Right cardiac atrium (tissue), 5 donors: ENCODE measurements at places on chromosomes 5 and 9.

DNA sequence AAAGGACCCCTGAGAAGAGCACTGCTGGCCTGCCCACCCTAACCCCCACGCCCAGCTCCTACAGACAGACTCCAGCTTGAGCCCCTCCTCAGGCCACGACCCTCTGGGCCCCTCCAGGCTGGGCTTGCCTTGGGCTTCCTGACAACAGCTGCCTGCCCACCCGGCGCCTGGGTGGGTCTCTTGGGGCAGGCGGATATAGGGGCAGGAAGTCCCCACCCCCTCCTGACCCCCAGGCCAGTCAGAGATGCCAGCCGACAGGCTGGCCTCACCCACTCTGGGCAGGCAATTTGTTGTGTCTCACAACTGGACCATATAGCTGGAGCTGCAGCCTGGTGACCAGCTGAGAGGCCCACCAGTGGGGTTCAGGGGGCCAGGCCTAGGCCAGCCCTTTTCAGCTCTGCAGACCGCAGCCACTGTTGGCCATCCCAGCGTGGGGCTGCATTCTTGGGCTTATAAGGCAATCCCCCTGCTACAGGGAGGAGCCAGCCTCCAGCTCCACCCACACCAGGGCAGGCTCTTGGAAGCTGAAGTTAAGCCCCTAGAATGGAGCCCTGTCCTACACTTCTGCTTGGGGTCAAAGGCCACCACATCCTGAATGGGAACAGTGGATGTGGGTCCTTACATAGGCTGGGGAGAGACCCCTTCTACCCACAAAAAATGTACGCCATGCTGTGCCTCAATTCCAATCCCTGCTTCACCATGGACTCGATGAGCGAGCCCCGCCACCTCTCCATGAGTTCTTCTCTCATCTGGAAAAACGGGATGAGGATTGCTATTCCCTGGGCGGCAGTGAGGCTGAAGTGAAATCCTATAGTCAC, 2.0 kb downstream of the PDLIM7 start:
- DNase-seq, result peak; percentile 89

- no peak for DNase-seq
These were observed 45.0 kb downstream of the ELL2 start for GRCh38 chr5:95916687-95917085.

GRCh38 chr9:132354637-132355355, at the start of gene SETX:
SETX (minus strand) TSS chr9:132354986; CDS start chr9:132349428, 5,558 bp downstream.
- peak; percentile 98 for DNase-seq

GRCh38 chr5:154311362-154311761, 120.8 kb downstream of the GALNT10 start:
- no peak for DNase-seq

DNA sequence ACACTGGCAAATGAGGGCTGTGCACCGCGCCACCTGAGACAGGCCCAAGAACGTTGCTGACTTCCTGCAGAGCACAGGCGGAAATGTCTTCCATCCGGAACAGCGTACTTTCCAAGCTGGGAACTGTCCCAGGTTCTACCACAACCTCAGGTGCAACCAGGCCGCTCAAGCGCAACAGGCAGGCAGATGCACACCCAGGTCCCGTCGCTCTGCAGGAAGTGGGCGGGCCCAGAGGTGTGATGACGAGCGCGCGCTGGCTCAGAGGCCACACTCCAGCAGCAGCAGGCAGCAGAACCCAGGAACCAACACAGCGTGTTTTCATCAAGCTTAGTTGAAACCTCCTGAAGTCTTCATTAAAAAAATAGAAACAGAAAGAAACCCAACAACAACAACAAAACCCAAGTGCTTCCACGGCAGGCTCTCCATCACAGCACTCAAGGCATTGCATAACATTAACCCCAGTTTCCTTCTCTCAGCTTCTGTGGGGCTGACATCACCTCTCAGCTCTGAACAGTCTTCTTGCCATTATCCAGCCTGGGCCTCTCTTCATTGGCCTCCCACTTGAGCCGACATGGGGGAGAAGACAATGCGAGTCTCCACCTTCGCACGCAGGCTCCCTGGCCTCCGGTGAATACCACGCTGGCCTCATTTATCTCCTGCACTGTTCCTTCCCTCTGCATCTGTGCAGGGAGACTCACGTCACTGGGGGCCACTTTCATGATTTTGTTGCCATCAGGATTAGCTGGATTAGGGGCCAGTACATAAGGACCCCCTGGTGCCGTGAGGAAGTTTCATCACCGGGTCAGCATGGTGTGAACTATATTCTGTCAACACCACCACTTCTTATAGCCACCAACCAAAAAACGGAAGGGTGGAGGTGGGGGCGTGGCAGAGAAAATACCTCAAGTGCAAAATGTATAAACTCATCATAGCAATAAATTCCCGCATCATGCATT, 22.1 kb downstream of the PTCH1 start:
- no peak for DNase-seq

GRCh38 chr5:131814990-131815389, 18.2 kb upstream of the FNIP1 start:
- no peak for DNase-seq

- no peak for DNase-seq
These were observed 571 bp upstream of the S1PR3 start for GRCh38 chr9:88990729-88991065.
